ENCODE measurements at places on chromosomes 16 and 17.

DNA sequence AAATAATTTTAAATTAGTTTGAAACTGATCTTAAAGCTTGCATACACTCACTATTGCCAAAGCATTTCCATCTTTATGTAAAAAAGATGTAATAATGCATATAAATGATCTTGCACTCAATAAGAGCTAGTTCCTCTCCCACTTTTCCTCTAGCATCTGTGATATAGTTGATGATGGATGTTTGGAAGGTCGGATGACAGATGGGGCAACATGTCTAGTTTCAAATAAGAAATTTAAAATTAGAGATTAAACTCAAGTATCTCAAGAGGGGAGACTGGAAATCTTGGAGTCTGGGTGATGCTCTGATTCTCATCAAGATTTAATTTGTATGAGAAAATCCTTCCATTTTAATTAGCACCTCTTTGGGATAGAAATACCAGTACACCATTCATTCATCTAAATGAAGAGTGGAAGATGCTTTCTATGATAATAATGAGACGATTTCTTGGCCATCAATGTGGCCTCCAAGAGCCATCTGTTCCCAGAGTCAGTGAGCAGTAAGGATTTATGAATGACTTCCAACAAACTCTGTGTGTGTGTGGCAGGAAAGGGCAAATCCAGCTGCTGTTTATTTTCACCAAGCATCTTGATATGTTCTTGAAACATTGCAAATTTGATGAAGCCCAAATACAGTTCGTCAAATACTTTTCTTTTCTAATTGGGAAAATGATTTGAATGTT is 616.3 kb upstream of the CDH8 start:
- no peak for DNase-seq

GRCh38 chr17:28505986-28506665 is at the start of gene FOXN1:
TSS of gene FOXN1 (plus strand) at chr17:28506348. CDS start at chr17:28523970, 17,622 bp downstream.
- DNase-seq: no peak

DNA sequence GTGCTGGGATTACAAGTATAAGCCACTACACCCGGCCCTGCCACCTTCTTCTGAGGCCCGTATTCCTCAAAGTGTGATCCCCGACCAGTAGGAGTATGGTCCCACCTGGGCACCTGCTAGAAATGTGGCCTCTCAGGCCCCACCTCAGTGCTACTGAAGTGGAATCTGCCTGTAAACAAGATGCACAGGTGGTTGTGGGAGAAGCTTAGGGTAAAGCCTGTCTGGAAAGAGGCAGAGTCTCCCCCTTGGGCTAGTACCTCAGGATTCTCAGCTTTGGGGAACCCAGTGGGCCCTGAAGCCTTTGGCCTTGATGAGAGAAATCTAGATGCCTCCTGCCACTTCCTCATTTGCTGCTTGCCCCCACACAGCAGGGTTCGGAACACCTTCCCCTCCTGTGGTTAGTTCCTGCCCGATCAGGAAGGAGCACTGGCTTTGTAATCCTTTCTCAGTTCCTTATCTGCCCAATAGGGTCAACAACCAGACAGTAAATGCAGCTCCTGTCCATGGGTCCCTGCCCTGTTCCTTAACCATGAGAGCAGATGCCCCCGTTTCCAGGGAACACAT is 25.2 kb downstream of the TK2 start:
- no peak for DNase-seq

- DNase-seq: no peak
Observed at GRCh38 chr17:6279659-6280058, 155.3 kb downstream of the AIPL1 start.

GRCh38 chr17:71334048-71334751 is 786.6 kb upstream of the SOX9 start:
- DNase-seq: no peak

GRCh38 chr16:88346680-88347505 is 35.9 kb upstream of the ZNF469 start:
- DNase-seq: no peak

DNA sequence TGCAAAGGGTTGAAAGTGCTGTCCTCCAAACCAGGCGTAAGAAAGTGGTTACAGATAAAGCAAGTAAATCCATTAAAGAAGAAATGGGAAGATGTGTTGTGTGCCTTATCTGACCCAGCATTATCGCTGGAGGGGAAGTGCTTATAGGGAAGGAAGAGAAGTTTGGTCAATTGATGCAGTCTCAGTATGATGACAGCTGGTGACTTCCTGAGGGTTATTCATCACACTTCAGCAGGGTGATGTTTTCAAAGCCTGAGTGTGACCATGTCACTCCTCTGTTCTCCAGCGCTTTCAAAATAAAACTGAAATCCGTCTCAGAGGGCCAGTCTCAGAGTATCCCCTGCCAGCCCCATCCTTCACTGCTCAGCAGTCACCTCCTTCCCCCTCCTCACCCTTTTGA is 505.4 kb upstream of the RBFOX1 start:
- DNase-seq: no peak

DNA sequence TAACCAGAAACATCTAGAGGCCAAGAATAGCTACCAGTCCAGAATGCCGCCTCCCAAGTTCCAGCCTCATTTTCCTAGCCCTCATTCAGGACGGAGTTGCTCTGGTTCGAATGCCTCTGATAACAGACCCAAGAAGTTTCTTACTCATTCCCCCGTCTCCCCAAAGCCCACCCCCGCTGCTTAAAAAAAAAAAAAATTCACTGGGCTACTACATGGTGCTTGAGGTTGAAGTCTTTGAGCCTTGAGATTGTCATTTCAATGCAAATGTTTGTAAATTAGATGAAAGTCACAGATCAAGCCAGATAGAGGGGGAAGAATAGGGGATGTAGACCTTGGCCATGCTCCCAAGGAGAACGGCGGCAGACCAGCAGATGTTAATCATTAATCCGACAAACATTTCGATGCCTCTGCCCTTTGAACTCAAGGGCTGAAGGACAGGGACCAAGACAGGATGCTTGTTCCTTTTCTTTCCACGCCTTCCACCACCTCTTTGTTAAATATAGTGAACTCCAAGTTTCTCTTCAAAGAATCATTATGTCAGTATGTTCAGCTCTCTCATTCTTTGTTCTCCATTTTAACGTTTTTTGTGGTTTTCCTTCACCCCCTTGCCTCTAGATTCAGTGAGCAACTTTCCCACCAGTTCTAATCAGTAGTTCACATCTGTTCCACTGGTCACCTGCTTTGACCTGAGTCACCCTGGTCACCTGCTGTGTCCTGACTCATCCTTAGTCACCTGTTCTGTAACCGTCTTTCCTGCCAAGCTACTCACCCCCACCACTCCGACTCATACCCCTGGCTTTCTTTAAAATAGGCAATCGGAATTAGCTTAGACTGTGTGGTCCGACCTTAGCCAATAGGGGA is 190.3 kb downstream of the CPPED1 start:
- DNase-seq: peak; percentile 17

GRCh38 chr17:74210191-74211140 is 2.9 kb upstream of the TTYH2 start:
- peak; percentile 65 for DNase-seq

DNA sequence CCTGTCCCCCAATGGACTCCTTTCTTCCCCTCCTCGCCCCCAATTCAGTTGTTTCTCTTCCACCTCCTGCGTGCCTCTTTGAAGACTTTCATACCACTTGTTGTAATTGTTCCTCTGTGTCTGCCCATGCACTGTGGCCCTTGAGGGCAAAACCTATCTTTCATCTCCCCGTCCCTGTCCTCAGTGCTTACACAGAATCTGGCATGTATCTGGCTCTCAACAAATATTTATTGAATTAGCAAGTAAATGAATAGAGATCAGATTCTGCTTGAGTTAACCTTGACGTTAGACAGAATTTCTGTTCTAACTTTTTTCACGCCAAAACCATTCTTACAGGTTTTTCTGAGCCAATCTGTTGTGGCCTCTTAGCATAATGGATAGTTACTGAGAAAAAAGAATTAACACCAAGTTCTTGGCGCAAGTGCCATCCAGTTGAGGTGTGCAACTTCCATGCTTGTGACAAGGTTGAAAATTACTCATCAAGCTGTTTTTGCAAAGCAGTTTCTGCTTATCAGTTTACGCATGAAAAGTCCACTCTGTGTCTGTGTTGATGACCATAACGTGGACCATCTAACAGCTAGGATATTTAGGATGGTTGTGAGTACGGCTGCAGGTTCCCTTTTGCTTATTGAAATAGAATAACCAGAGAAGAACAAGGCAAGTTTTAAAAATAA is 215.1 kb downstream of the PRKCA start:
- no peak for DNase-seq

DNA sequence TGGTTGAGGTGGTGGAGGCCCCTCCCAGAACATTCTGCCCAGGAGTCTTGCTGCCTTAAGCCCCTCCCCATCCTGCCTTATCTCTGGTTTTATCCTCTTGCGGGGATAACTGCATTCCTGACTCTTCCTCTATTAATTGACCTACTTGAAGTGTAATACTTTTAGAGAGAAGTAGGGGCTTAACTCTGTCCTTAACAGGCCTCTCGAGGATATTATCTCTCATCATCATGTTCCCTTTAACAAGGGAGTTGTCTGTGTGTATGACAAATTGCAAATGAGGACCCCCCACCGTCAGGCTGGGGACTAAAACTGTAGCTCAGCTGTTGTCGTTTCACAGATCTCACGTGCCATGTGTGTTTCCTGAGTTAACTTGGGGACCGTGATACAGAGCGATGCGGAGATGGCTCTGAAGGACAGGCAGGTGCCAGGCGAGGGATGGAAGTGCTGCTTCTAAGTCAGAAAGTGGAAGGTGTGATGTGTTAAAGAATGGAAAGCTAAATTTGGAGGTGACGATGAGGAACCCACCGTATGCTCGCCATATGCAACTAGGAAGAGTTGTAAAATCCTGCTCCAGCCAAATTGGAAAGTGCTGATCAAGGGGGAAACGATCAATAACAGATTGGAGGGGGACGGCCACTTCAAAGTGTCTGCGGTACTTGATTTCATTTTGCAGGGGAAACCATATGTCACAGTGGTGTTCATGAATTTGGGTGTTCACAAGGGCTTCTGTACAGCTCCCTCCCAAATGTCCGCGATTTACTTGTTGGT is 106.3 kb downstream of the RPTOR start:
- DNase-seq: no peak

DNA sequence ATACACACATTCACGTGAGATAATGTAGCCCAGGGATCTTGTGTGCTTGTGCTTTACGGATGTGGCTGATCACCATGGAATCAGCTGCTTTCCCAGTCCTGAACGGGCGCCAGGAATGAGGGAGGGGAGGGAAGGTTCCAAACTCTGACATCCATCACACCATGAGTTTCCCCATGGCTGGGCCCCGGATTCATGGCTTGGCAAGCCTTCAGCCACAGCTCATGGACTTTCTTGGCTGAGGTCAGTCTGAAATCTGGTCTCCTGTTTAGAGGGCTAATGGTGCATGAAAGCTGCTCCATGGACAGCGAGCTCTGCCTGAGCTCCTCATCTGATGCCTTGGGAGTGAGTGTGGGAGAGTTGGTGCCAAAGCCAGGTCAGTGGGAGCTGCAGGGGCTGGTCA is 767.6 kb upstream of the EEF2KMT start:
- DNase-seq: no peak

- DNase-seq: no peak
Observed at GRCh38 chr16:68416057-68417046, 32.0 kb downstream of the SMPD3 start.

DNA sequence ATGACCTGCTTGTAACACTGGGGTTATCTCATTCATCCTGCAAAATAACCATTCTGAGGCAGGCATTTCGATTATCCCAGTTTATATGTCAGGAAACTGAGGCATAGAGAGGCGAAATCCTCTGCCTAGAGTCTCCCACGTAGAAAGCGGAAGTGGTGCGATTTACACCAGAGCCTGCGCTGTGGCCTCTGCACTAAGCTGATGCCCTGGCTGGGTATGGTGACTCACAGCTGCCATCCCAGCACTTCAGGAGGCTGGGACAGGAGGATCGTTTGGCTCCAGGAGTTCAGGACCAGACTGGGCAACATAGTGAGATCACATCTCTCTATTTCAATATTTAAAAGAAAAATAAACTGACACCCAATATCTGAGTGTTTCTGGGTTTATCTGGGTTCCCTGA is 59.3 kb upstream of the BCO1 start:
- DNase-seq: no peak

DNA sequence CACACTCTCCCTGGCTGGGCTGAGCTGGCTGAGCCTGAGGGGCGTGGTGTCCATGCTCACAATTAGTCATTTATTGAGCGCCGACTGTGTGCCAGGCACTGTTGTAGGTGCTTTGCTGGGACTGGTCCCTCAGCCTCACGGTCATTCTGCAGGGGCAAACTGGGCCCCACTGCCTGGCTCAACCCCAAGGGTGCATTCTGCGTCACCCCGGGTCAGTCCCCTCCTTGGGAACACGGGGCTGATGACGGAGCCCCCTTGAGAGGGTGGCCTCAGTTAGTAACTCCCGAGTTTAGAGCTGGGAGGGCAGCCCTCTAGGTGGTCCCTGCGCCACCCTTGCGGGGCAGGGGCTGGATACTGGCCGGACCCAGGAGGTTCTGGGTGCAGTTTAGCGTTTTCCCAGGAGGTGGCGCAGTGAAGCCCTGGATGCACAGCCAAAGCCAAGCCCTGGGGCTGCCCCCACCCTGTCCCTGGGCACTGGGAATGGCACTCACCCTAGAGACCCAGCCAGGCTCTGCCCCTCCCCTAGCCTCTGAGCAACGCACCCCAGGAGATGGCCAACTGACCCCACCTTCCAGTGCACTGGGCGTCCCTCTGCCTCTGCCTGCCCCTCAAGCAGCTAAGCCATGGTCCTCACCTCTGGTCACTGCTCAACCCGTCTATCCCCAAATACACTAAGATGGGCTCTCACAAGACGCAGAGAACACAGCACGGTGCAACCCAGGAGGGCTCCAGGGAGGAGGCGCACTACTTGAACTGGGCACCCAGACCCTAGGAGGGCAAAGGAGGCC is 243.2 kb upstream of the GSE1 start:
- DNase-seq: peak; percentile 75

DNA sequence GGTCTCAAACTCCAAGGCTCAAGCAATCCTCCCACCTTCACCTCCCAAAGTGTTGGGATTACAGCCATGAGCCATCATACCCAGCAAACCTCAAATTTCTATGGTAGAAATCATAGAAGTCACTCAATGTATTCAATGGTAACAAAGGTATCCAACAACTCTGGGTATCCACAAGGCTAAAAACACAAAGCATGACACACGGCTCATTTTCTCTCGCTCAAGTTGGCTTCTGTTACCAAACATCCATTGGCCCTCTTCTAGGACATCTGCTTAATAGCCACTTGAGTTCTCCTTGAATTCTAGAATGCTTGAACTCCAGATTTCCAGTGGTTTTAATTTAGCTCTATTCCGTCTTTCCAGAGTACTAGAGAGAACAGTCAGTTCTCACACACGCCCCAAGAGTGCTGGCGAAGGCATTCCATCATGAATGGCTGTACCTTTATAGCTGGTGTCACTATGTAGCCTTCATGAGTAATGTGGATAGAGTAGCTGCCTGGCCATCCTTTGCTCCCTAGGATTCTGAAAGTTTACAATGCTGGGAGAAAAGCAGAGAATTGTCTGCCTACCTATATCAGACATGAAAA is 42.6 kb downstream of the SPAG9 start:
- DNase-seq: no peak

GRCh38 chr17:18025945-18026776 is 12.8 kb downstream of the ATPAF2 start:
- DNase-seq: no peak

GRCh38 chr16:16175296-16175695 is 48.0 kb downstream of the ABCC6 start:
- no peak for DNase-seq

GRCh38 chr17:15509095-15509494 is 41.7 kb upstream of the CDRT4 start:
- no peak for DNase-seq

GRCh38 chr16:85498607-85499006 is 114.5 kb upstream of the GSE1 start:
- no peak for DNase-seq

- DNase-seq: no peak
Observed at GRCh38 chr16:83648347-83648746, 159.4 kb upstream of the HSBP1 start.

GRCh38 chr17:82980632-82981031 is 98.8 kb upstream of the METRNL start:
- no peak for DNase-seq

Data from GM19239 (cell line).